T-cell (primary cell): ENCODE measurements at places on chromosomes 7 and 10.

DNA sequence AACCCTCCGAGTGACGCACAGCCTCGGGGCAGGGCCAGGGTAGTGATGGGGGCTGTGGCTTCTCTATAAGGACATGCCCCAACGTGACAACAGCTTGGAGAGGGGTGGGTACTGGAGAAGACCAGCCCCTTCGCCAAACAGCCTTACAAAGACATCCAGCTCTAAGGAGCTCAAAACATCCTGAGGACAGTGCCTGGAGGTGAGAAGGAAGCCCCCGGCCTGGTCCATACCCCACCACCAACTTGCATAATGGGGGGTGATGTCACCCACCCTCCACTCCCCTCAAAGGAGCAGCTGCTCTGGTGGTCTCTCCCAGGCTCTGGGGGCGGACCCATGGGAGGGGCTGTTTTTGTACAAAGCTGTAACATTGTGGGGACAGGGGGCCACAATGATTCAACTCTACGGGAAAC is 15.1 kb downstream of the PRSS2 start:
- DNase-seq = peak; percentile 87

- DNase-seq = no peak
Measured at GRCh38 chr7:138086563-138087270, 10.5 kb downstream of the AKR1D1 start.

- no peak for DNase-seq
Measured at GRCh38 chr7:101547916-101548661, 81.0 kb downstream of the MYL10 start.

DNA sequence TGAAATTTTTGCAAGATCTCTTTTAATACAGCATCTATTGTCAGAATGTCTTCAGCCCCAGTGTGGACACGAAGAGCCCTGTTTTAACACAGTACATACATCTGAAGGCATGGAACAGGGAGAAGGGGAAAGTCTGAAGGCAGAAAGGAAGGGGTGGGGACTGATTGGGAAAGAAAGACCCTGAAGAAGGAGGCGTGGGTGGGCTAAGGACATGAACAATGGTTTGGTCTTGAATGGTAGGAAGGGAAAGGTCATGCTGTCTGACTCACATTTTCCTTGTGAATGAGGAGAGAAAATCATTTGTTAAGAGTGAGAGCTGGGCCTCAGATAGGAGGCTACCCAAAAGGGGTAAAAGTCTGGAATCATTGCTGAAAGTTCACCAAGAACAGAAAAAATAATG is 297.1 kb downstream of the GALNT17 start:
- no peak for DNase-seq

DNA sequence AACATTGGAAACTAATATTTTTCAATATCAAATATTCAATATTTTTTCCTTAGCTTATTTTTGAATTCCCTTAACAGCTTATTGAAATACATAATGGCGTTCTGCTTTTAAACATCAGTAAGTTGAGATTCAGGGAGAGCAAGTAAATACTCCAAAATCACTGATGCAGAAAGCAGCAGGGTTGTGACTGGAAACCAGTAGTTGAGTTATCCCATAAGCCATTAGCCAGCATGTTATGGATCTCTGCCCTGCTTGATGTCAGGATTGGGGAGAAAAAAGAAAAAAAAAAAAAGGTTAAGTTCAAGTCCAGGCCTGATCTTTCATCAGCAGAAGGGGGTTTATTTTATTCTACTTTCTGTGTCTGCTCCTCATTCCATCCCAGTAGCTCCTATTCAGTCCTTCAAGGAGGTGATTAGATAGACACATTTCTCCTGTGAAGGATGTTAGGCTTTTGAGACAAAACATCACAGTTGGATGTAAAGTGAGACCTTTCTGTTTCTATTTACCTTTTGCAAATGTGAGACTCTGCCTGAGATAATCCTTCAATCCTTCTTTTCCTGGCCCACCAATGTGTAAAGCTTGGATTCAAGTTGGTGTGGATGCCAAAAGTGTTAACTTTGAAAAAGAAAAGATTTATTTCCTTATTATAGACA is 110.9 kb upstream of the HDAC9 start:
- no peak for DNase-seq

DNA sequence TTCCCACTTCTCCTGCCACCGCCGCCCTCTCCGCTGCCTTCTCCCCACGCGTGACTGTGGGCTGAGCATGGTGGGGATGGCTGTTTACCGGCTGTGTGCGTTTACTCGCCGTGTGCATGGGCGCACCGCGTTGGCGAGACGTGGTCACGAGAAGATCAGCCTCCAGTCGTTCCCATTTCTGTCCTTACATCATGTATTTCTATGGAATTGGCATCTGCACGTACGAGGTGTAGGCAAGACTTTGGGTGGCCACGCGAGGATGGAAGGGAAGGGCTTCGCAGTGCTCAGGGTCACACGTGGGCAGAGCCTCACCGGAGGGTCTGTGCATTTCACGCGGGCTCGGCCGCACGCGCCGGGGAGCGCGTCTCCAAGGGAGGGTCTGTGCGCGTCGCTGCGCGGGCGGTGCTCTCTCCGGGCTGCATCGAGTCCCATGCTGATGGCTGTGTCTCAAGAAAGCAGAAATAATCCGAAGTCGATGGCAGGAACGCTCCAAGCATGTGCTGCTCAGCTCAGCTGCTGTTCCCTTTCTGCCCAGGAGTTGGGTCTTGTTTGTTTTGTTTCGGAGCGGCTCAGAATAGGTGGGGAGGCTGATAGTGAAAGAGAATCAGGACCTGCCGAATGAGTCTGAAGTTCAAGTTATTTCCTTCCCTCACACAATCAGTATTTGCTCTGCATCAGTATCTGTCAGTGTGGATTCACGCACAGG is 973 bp downstream of the CAMK1D start:
- peak; percentile 60 for DNase-seq

DNA sequence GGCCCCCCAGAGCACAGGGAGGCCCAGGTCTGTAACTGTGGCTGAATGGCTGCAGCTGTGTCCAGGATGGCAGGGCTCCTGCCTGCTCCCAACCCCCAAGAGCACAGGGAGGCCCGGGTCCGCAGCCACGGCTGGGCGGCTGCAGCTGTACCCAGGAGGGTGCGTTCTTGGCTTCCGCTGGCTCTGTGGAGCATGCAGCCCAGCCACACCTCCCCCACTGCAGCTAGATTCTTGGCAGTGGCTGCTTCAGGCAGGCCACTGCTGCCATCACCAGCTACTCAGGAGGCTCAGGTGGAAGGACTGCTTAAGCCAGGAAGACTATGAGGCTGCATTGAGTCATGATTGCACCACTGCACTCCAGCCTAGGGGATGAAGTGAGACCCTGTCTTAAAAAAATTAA is 27.9 kb downstream of the C7orf25 start:
- no peak for DNase-seq

DNA sequence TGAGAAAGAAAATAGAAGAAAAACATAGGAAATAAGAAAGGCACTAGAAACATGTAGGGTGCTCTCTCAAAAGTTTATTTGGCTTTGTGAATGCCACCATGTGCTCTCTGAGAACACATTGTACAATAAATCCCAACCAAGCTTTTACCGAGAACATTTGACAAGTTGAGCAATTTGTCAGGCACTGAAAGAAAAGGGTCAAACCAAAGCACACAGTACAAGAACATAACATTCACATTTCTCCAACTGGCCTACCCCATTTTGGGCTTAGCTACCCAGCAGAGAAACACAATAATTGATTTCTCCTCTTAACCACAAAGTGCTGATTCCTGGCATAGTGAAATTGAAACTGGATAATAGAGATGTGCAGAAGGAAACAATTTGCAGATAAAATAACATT is 69.2 kb upstream of the SLC39A12 start:
- DNase-seq = no peak

GRCh38 chr10:15815242-15815885 is 44.9 kb downstream of the MINDY3 start:
- DNase-seq = no peak

DNA sequence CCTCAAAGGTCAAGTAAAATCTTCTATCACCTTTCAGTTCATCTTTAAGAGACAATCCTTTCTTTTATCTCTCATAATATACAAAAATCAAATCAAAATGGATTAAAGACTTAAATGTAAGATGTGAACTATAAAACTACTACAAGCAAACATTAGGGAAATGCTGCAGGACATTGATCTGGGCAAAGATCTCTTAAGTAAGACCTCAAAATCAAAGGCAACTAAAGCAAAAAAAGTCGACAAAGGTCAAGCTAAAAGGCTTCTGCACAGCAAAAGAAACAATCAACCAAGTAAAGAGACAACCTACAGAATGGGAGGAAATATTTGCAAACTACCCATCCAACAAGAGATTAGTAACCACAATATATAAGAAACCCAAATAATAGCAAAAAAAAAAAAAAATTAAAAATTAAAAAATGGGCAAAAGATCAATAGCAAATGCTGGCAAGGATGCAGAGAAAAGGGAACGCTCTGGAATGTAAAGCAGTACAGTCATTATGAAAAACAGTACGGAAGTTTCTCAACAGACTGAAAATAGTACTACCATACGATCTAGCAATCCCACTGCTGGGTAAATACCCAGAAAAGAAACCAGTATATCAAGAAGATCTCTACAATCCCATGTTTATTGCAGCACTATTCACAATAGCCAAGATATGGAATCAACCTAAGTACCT is 41.7 kb downstream of the TNPO3 start:
- DNase-seq = no peak

GRCh38 chr7:30206491-30206890 is 71.7 kb downstream of the MTURN start:
- DNase-seq = no peak

- no peak for DNase-seq
Measured at GRCh38 chr7:32515890-32516550, 20.7 kb downstream of the AVL9 start.

GRCh38 chr7:6446838-6447580 is 745 bp downstream of the DAGLB start:
- DNase-seq = peak; percentile 7

- DNase-seq = no peak
Measured at GRCh38 chr7:70183278-70183677, 585.0 kb downstream of the AUTS2 start.

DNA sequence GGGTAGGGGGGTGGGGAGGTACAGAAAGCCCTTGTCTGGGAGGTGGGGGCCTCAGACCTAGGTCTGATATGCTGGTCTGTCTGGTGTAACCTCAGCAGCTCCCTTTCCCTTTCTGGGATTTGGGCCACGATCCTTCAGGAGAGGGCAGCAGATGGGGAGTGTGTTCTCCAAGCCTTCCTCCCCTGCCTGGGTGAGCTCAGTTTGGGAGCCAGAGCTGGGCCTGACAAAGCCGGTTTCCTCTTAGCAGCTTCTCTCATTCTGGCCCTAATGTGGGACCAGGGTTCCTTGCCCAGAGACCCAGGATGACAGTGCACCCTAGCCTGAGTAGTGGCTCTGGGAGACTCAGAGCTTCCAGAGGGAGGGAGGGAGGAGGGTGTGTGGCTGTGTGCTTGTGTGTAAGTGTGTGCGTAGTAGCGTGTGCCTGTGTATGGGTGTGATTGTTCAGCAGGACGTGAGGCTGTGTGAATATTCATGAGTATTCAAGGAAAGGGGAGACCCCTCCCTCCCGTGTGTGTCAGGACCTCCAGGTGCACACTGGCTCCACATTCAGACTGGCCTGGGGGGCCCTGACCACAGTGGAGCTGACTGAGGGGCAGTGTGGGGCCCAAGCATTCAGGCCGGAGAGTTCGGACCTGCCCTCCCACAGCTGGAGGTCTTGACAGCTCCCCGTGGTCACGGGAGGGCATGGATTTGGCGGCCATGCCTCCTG is 96.5 kb downstream of the ZMIZ1 start:
- DNase-seq = no peak

GRCh38 chr10:68811314-68812009 is 15.9 kb upstream of the STOX1 start:
- no peak for DNase-seq

- no peak for DNase-seq
Measured at GRCh38 chr7:16801111-16801542, 3.7 kb downstream of the AGR2 start.

DNA sequence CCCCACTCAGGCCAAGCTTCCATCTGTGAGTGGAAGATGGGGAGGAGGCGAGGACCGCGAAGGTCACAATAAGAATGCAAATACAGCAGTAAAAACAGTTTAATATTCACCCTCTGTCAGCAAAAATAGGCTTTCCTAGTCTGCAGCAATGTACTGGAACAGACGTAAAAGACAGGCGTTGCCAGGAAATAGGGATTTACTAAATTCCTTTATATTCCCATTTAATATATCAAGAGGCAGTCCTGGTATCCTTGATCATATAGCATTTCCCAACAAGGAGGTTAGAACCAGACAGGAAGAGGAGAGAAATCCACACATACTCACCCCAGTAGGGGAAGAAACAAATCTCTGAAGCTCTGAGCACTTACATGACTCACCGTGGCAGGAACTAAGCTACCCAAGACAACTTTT is 1054.9 kb upstream of the C7orf33 start:
- no peak for DNase-seq

GRCh38 chr10:15632456-15633091 is 87.1 kb downstream of the ITGA8 start:
- no peak for DNase-seq

DNA sequence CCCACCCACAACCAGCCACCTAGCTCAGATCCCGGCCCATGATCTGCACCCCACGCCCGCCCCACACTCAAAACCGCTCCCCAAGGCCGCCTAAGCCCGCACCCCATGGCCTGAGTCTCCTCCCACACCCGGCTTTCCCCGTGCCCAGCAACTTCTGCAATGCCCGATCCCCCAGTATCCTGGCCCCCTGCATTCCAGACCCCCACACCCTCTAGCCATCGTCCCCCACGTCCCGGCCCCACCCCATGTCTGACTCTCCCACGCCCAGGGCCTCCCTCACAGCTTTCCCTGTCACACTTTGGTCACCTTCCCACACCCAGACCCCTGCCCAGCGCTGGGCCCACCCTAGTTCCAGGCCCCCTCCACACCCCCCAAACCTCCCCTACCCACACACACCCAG is 20.1 kb upstream of the FXYD4 start:
- no peak for DNase-seq

GRCh38 chr7:7703427-7703826 is 15.0 kb downstream of the RPA3 start:
- no peak for DNase-seq

GRCh38 chr7:3107228-3107763 is 63.6 kb upstream of the CARD11 start:
- no peak for DNase-seq

GRCh38 chr7:137026176-137026500 is 157.7 kb downstream of the CHRM2 start:
- no peak for DNase-seq
